ENCODE measurements at places on chromosomes 12 and 14.

- DNase-seq: no peak
Measured at GRCh38 chr12:93231938-93232337, 145.8 kb upstream of the NUDT4 start.

DNA sequence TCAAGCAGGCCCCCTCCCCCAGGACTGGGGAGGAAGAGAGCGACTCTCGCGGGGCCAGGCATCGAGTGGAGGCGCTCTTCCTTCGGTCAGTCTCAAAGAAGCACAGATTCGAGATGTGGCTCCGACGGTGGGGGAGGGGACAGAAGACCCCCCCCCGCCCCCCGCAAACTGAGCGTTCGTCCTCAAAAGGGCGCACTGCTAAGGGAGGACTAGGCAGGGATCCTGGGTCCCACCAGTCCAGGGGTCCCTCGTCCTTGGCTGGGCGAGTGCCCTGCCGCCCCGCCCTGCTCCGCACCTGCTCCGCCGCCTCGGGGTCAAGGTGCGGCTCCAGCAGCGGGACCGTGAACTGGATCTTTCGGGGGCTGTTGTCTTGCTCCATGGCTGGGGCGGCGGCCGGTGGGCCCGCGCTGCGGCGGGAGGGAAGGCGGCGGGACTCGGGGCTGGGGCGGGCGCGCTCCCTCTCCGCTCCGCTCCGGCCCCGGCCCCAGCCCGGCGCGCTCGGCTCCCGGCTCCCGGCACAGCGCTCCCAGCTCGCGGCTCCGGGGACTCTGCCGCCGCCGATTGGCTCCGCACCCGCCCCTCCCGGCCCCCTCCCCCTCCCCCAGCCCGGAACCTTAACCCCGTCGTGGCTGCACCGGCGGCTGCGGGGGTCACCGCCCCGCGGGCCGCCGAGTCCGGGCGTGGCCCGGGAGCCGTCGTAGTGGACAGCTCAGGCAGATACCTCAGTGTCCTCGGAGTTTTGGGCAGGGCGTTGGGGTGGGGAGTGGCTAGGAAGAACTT lies at the start of gene PPP1R1A:
Gene PPP1R1A (minus strand): TSS at position 550 of the 780 bp plus-strand sequence. CDS start 171 bp downstream, at position 379.
- no peak for DNase-seq

DNA sequence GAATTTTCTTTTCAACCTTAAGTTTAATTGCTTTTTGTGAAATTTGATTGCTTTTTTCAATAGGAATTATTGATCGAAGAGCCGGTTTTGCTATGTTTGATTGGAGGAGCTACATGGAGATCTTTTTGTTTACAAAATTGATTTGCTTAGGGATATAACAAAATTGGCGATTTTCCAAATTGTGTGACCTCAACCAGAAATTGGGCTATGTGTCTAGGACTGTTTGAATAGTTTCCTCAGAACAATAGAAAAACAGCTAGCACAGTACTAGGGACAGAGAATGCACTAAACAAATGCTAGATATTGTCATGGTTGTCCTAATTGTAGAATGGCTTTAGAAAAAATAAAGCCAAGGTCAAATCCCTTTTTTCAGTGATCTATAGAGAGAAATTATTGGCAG lies 2.4 kb downstream of the SLC17A8 start:
- no peak for DNase-seq

DNA sequence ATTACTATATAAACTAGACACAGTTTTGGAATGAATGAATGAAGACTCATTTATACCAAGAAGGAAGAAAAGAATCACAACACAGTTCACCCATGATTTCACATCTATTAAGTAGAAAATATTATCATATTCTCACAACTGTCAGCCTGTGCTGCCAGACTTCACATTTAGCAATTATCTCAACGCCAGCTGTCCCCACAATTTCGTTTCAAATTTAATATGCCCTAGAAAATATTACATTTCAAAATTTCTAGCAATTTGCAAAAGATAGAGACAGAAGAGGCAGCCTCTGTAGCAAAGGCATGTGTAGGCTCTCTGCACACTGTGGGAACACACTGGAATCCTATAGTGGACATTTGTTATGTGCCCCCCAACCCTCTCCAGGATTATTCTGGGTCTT lies 83.6 kb downstream of the ANKS1B start:
- no peak for DNase-seq

DNA sequence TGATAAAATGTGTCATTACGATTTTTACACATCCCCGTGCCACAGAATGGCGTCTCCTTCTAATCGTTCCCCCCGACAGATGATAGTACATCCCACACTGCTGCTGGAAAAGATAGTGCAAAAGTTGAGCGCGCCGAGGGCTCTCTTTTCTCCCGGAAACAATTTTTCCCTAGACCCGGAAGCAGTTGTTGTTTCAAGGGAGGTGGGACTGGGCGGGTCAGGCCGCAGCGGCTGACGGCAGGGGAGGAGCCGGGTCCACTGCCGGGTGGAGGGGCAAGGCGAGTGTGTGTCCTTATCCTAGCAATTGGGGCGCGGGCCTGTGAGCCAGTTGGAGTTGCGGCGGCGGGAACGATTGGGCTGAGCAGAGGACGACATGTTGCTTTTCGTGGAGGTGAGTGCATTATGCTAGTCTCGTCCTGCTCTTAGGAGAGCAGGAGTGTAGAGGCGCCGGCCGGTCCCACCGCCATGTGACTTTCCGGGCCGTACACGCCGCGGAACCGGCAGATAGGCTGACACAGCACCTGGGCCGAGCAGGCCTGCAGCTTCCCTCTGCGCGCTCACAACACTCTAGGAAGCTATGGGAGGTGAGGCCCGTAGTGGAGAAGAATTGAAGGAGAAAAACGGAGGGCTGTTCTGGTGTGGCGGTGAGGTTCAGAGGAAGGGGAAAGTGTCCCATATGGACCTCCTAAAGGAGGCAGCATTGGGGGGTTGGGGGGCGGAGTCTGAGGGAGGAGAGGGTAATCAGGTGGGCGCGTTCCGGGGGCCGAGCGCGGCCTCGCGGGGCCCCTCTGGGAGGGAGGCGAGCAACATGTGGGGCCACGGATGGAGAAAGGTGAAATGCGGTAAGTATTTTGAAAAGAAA lies at the start of gene LARP4:
Gene LARP4 (plus strand): TSS at position 248 of the 862 bp plus-strand sequence. CDS start 126 bp downstream, at position 374.
- DNase-seq: peak; percentile 93

DNA sequence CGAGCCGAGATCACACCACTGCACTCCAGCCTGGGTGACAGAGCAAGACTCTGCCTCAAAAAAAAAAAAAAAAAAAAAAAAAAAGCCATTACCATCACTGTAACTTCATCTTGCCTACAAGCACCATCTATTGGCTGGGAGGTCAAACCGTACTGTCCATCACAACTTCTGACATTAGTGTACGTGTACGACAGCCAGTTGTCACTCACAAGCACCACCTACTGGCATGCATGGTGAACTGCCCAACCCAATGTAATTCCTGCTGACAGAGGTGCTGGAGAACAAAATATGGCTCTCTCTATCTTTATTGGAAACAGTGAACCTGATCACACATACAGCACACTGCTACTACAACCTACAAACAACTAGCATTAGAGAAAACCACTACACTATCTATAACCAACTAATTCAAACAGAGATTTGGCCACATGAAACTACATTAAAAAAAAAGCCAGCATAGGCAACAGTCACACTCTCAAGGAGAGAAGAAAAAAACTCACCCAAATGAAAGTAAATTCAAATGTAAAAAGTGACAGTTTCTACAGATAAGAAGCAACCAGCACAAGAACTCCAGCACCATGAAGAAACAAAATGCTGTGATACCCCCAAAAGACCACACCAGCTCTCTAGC lies 82.3 kb downstream of the PUS7L start:
- DNase-seq: peak; percentile 8

DNA sequence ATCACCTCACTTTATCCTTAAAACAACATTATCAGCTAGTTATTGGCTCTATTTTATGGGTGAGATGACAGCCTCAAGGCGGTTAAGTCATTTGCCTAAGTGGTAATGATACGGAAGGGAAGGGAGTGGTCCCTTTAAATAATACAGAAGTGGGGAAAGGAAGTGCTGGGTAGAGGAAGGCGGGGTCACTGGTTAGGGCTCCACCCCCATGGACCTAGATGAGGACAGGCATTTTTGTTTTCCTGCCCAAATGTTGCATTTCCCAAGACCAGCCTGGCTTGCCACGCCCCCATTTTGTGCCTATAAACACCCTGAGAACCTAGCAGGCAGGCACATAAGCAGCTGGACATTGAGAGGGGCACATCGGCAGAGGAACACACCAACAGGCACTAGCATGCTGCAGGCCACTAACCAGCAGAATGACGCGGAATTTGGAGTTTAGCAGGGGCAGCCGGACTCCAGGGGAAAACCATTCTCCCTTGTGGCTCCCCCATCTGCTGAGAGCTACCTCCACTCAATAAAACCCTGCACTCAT lies 100.9 kb downstream of the EPS8 start:
- no peak for DNase-seq

- DNase-seq: peak; percentile 84
Measured at GRCh38 chr14:54622192-54622958, 55.4 kb downstream of the SAMD4A start.

DNA sequence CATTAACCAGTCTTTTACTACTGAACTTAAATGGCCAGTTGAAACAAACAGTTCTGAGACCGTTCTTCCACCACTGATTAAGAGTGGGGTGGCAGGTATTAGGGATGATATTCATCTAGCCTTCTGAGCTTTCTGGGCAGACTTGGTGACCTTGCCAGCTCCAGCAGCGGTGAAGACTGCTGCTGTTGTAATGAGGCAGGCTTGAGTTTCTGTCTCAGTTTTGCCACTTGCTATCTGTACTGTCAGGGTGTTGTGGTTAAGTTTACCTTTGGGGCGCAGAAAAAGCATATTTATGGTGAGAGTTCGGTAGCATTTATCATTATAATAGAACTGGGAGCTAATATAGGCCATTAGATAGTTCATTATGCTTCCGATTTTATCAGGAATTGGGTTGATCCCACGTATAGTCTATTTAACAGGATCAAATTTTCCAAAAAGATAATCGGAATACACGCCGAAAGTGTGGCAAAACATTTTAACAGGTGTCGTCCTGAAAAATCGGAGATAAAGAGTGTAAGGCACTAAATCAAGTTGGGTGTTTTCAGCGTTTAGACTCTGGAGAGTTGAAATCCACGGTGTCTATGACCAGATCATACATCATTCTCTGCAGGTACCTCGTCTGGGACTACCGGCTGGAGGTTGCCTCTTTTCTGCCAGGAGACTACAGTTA lies 688 bp upstream of the NECAP1 start:
- DNase-seq: peak; percentile 33

DNA sequence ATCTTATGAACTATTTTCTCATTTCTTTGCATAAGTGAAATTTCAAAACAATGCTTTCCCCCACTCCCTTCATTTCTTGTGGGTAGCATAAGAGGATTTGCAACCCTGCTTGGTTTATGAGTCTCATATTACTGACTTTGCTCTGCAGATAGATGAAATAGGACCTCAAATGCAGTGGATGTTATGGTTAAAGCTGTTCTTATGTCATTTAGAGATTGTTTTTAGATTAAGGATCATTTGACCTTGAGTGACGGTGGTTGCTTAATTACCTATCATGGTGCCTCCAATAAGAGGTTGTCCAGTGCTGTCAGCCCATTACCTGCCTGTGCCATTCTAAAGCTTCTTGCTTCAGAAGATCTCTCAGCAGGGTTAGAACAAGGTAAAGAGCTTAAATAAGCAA lies 351.4 kb upstream of the ATP2B1 start:
- DNase-seq: no peak

- DNase-seq: no peak
Measured at GRCh38 chr12:110074089-110074488, 25.8 kb upstream of the C12orf76 start.

GRCh38 chr14:73740618-73741326 lies 26.6 kb upstream of the PNMA1 start:
- DNase-seq: no peak

DNA sequence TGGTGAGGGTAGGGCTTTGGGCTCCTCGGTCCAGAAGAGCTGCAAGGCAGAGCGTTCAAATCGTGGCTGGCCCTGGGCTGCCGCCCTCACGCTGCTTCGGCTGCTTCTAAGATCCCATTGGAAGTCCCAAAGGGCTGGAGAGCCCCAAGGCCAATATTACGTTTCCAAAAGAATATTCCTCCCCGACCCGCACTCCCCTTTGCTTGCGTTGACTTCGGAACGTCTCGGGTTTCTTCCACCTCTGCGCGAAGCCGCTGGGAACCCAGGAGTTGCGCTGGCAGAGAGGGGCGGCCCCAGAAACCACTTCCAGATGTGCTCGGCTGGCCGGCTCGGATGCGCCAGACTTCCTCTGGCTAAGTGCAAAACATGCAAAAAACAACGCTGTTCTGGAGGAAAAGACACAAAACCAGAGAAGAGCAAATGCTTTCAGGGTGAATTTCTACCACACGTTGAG lies at the start of gene GLT8D2:
Gene GLT8D2 (minus strand): TSS at position 285 of the 454 bp plus-strand sequence. CDS start 30,539 bp downstream, outside the sequence.
- DNase-seq: no peak

DNA sequence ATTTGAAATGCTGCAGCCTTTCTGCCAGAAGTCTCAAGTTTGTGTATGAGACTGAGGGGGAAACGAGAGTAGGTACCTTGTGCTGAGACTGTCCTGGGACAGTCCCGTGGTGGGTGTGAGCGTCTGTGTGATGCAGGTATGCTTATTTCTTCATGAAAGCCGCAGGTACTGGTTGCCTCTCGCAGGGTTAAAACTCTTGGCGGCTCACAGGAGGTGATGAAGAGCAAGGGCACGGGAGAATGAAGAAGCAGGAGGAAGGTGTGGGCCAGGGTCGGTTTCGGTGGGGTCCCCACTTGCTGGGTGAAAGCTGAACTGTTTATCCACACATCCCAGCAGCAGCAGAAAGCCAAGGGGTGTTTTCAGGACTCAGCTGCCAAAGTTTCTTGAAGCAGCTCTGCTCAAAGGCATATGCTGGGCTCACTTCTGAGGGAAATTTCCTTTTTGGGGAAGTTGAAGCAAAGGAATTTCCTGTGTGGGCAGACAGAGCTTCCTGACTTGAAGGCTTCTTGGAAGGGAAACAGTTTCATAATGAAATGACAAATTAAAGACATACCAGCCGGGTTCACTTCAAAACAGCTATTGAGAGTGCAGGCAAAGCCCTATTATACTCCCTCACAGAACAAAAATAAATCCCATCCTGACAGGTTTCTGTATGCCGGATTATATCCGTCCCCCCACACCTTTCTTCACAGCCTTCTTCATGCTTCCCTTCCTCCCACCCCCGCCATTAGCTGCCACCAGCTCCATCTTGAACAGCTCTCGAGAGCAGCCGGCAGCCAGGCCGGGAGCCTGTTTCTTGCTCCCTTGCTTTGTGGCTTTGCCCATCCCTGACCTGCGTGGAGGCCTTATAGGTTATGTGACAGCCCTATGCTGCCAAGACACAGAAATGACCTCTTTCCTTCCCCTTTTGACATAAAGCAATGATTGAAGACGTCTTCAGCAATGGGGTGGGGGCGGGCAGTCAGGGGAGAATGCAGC lies 116.6 kb downstream of the ETV6 start:
- DNase-seq: peak; percentile 76

GRCh38 chr12:1322821-1323220 lies 271.6 kb downstream of the FBXL14 start:
- no peak for DNase-seq

GRCh38 chr14:88297306-88297705 lies 25.8 kb downstream of the KCNK10 start:
- no peak for DNase-seq

GRCh38 chr14:30500222-30500621 lies 58.7 kb upstream of the G2E3 start:
- no peak for DNase-seq

DNA sequence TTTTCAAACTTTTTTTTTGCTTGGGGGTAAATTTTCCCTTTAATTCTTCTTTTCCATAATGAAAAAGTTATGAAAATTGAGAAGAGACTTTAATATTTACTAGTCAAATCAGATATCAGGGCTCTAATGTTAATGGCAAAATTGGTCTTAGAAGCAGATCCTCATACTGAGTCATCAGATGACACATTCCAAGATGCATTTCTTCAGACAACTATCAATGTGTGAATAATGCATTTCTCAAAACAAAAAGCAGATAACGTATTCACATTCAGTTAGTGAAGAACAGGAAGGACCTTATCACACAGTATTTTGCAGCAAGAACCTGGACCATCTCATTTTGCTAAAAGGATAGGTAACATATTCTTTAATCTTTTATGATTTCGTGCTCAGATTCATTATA lies 130.7 kb downstream of the GPHN start:
- no peak for DNase-seq
